ENCODE measurements at places on chromosomes 7 and 10. TPM values are rescaled to one million over a fixed set of nuclear protein-coding genes. Genes with fewer than 3 reads are reported as not detected.

The OPN1SW gene
- not detected for polyA plus RNA-seq

DNA sequence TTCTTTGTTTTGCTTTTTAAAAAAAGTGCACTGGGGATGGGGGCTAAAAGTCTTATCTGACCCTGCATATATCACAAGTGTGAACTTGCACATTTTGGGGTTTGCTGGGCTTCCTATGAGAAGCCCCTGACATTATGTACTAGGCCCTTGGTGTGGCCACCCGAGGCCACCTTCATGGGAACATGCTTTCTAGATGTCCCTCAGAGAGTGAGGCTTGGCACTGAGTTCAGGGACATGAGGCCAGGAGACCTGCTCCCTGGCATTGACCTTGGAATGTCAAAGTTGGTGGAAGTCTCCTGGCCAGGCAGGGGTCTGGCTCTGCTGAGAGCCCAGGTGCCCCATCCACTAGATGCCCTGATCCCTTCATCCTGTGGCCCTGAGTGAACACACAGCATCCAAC is 536.2 kb downstream of the TCERG1L start:
- no peak overlapping the region for H3K4me3 ChIP-seq
- H3K27me3 ChIP-seq = no peaks in the 10 kb centered on the region
- no peak overlapping the region for H3K27ac ChIP-seq
- no peaks in the 10 kb centered on the region for H3K4me1 ChIP-seq
- H3K36me3 ChIP-seq = no peaks in the 10 kb centered on the region

GRCh38 chr7:120097020-120097419 is 176.0 kb upstream of the KCND2 start:
- no peak overlapping the region for H3K27ac ChIP-seq
- DNase-seq = no peak
- H3K36me3 ChIP-seq = no peaks in the 10 kb centered on the region
- H3K4me3 ChIP-seq = no peak overlapping the region
- H3K4me1 ChIP-seq = no peaks in the 10 kb centered on the region
- H3K27me3 ChIP-seq = no peaks in the 10 kb centered on the region

- H3K4me1 ChIP-seq = peaks cover 35% of the 10 kb centered on the region
- no peak overlapping the region for H3K4me3 ChIP-seq
These were observed 4.0 kb upstream of the UNCX start for GRCh38 chr7:1228545-1229201.

All from K562 (cell line).